ENCODE measurements at places on chromosomes 6 and 20. TPM values are rescaled to one million over a fixed set of nuclear protein-coding genes. Genes with fewer than 3 reads are reported as not detected.

DNA sequence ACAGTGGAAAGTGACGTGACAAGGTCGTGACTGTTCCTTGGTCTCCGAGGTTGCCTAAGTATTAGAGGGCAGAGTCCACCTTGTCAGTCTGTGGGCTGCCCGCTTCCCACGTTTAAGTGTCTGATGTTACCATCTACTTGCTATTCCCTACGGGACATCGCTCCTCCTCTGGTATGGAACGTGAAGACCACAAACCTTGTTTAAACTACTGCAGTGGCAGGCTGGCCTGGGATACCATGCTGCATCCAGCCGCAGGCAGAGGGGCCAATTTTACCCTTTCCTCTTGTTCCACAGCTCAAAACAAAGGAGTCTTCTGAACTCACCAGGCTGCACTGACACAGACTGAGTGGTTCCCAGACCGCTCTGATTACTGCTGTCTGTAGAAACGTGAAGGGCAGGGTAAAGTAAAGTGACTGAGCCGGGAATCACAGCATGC, 275.9 kb downstream of the FOXC1 start:
- no peaks in the 10 kb centered on the region for H3K36me3 ChIP-seq
- H3K27me3 ChIP-seq: no peaks in the 10 kb centered on the region
- H3K4me3 ChIP-seq: no peak overlapping the region
- H3K27ac ChIP-seq: no peak overlapping the region

The MUCL3 gene
- total RNA-seq: not detected

DNA sequence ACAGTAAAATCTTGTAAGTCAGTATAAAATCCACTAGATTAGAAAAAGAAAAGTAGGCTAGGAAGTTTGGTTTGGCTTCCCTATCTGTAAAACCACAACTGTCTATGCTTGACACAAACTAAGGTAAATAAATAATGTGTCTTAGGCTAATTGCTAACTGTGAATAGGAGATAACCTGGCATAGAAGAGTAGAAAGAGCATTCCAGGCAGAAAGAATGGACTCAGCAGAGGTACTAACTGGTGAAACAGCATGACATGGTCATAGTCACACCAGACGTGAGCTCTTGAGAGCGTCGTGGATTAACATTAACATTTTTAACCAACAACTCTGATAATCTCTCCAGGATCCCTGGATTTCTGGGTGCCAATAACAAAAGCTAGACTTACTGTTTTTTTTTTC, 8.7 kb upstream of the WTAP start:
- DNase-seq: no peak
- no peaks in the 10 kb centered on the region for H3K27me3 ChIP-seq
- H3K36me3 ChIP-seq: no peaks in the 10 kb centered on the region
- peak overlapping the region; percentile 23 for H3K27ac ChIP-seq
- H3K4me1 ChIP-seq: peaks cover 7% of the 10 kb centered on the region

The LAMA2 gene
- 32.1 TPM for total RNA-seq

The PAX1 gene
- not detected for total RNA-seq

DNA sequence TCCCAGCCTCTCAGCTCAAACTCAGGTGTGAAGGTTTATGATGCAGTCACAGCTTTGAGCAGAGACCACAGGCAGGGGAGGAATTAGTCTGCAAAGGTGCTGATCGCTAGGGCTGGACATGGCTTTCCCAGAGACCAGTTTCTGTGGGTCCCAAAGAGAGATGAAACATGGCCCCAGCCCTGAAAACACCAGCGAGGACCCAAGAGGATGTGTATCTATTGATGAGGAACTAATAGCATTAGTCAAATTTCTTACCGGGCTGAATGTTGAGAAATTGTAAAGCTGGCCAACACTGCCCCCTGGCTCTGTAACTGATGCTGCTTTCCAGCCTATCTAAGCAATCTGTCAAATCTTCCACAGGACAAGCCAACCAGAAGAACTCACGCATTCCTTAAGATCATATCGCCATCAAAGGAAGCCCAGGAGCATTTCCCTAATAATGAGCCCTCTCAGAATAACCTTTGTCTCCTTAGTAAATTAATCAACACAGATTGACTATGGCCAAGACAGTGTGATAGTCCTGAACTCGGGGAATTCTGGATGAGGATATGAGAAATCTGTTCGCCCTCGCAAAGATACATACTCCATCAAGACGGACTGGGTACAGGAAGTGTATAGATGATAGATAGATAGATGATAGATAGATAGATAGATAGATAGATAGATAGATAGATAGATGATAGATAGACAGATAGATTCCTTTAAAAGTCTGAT, 7.8 kb upstream of the ACSS1 start:
- H3K27ac ChIP-seq: no peak overlapping the region
- H3K36me3 ChIP-seq: no peaks in the 10 kb centered on the region
- peaks cover 9% of the 10 kb centered on the region for H3K27me3 ChIP-seq
- H3K4me3 ChIP-seq: no peak overlapping the region

The DCDC2 gene
- total RNA-seq: 0.06 TPM

- no peak overlapping the region for H3K4me3 ChIP-seq
- H3K36me3 ChIP-seq: no peaks in the 10 kb centered on the region
- H3K27me3 ChIP-seq: no peaks in the 10 kb centered on the region
- H3K4me1 ChIP-seq: no peaks in the 10 kb centered on the region
These were observed 402.6 kb upstream of the SULF2 start for GRCh38 chr20:48187851-48188250.

The CALHM6 gene
- 6.1 TPM for total RNA-seq
